Retina (tissue), 1 donor: ENCODE measurements at places on chromosomes 16 and 17.

GRCh38 chr17:77581480-77581879 is 377.0 kb upstream of the TNRC6C start:
- DNase-seq, result no peak

- no peak for DNase-seq
These were observed 257.1 kb downstream of the BCAS3 start for GRCh38 chr17:60934723-60935122.

DNA sequence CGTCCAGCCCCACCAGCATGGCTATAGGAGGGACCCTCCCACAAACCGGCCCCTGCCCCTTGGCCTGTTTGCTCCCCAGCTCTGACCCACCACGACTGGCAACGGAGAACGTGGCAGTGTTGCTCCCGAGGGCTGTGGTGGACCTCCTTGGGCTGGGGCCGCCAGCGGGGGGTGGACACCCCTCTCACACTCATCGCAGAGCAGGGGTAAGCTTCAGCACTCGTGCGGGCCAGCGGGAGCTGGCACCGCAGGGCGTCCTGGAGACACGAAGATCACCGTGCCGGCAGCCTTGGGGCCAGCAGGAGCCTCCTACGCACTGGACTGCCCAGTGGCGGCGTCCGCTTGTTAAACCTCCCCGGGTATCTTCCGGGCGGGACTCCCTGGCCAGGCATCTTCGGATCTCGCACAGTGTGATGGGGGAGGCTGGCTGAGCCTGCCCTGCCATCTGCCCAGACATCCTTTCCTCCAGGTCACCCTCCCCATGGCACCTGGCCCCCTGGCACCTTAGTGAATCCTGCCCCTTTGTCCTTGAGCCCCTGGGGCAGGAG is 53.5 kb downstream of the ABR start:
- no peak for DNase-seq

DNA sequence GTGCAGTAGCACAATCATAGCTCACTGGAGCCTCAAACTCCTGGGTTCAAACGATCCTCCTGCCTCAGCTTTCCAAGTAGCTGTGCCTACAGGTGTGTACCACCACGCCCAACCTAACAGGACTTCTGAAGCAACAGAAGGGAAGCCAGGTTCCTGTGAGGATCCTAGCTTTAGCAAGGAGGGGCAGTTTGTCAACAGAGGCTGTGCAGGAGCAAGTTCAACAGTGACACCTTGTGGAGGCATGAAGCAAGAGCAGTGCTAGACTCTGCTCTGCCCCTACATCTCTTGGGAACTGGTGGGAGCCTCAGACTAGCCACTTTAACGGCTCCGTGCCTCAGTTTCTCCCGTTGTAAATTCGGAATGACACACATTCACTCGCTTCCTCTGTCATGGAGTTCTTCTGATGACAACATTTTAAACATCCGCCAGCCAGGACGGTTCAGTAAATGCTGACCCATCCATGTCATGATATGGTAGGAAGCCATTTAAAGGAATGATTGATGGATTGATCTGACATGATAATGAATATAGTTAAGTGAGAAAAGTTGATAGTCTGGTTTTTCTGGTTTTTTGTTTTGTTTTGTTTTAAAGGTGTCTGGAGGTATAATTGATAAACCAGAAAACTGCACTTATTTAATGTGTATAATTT is 218.7 kb downstream of the MRTFB start:
- DNase-seq, result no peak

- DNase-seq, result no peak
These were observed 85.0 kb upstream of the RPL38 start for GRCh38 chr17:74118504-74118903.

- no peak for DNase-seq
These were observed 23.1 kb downstream of the MSI2 start for GRCh38 chr17:57279432-57279831.

DNA sequence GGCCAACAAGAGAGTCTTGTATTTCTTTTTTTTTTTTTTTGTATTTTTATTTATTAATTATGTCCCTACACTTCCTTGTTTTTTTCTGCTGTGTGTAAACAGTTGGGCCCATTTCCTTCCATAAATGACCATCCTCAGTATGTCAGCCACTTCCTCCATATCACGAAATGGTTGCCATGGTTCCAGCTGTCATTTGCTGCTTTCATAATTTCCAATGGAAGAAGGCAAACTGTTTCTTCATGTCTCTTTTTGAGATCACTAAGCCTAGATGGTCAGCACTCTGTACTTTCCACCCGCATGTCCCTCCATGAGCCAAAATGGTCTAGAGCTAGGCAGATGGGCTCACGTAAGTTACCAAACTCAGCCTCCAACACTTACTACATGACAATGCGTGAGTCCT is 133.5 kb upstream of the FOXF1 start:
- no peak for DNase-seq

GRCh38 chr17:66549311-66549704 is 246.9 kb downstream of the PRKCA start:
- DNase-seq, result no peak

- DNase-seq, result no peak
These were observed 2.8 kb upstream of the PRRT2 start for GRCh38 chr16:29809031-29809747.

DNA sequence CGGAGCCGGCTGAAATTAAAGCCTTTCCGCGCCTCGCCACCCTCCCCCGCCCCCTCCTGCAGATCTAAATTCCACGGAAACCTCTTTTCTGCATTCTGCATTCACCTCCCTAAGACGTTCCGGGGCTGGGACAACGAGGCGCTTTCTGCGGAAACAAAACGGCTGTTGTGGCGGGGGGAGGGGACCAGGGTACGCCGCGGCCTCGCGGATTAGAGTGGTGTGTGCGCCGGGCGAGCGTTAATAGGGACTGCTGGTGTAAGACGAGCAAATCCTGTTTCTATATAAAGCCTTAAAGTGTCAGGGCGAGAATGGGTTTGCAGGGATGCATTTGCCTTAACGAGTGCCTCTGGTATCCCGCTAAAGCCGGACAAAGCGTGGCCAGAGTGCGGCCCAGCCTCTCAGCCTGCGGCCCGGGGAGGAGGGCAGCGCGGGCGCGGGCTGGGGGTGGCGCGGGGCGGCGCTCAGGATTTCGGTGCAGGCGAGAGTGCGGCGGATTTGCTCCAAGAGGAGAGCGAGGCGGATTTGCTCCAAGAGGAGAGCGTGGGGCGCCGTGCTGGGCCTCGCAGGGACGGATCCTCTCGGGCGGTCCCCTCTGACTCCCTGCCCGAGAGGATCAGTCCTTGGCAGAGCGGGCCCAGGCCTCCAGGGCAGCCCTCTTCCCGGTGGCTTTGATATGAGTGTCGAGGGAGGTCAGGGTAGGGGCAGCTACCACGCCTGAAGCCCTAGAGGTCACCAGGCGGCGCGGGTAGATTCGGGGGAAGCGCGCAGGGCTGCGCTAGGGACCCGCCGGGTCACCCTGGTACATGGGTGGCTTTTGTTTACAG is 5.1 kb downstream of the BAHCC1 start:
- peak; percentile 80 for DNase-seq

DNA sequence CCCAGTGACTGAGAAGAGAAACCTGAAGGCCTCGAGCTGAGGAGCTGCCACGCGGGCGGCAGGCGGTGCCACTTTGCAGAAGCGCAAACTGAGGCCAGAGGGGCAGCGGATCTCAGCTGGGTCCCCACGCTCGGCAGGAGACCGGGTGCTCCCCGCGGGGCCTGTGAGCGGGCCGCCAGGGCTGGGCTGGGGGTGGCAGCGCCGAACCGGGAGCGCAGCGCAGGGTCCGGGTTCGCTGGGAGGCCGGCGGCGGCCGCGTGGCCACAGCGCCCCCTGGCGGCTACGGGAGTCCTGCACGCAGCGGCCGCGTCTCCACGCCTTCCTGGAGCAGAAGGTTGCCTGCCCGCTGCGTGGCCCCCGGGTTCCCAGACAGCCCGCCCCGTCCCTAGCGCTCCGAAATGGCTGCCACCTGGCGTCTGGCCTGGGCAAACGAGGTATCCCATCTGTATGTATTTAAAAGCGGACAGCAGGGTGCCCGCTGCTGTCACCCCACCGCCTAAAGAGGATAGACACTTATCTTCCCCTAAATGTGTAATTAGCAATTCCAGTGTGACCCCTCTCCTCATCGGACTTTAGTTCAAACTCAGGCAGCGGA is 96.1 kb upstream of the CDH5 start:
- DNase-seq, result peak; percentile 95

DNA sequence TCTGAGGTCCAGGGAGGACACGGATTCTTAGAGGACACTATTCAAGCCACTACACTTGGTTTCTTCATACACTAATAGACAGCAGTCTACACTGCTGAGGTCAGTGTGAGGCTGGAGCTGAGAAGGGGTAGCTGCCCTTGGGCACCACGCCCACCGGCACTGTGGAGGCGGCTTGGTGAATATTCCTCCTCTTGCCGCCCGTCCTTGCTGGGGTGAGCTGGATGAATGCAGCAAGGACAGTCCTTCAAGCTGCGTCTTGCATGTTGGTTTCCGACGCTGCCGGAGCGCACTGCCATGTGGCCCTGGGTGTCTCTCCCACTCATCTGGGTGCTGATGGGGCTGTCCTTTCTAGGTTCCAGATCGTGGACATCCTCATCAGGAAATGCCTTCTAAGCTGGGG is 2.6 kb downstream of the ZNF205 start:
- DNase-seq, result no peak

GRCh38 chr17:65163990-65164495 is 26.9 kb downstream of the RGS9 start:
- no peak for DNase-seq

DNA sequence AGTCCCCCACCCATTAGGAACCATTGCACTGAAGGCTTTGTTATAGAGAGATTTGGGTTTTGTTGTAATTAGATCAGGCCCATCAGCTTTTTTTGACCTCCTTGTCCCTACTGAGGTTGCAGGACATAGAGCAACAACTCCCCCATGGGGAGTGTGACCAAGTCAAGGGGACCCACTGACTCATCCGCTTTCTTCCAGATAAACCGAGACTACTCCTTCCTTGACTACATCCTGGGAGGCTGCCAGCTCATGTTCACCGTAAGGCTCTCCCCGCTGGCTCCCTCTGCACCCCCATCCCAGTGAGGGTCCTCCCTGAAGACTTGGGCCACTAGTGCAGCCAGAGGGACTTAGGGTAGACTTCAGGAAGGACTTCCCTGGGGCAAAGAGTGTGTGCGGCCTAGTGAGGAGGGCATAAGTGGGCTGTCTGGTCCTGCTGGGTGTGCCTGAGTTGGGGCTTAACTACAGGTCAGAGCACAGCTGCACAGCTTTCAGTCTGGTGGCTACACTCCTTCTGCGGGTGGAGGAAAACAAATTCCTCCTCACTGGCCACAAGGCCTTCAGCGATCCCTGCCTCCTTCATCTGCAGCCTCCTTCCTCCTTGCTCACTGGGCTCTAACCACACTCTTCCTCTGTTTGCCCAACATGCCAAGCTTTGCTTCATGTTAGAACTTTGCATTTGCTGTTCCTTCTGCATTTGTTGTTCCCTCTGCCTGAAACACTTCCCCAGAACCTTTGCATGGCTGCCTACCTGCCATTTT is 31.0 kb downstream of the CPNE2 start:
- DNase-seq, result no peak

- DNase-seq, result no peak
These were observed 39.9 kb downstream of the UBE2G1 start for GRCh38 chr17:4326608-4327007.

GRCh38 chr17:2904135-2904534 is 107.9 kb downstream of the RAP1GAP2 start:
- DNase-seq, result peak; percentile 78

DNA sequence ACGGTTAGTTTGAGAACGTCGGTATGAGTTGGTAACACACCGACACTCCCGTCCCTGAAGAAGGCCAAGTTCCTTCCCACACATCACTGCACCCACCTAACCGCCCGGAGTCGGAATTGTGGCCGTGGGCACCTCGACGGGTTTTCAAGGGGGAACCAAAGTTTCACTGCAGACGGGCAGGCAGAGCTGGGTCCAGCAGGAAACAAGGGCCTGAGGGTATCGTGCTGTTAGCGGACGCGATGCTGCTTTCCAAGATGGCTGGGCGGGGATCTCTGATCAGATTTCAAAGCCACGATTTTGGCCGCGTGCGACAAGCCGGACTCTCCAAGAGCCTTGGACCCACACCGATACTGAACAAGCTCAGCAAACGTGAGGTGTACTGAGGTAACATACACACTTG is 82.3 kb upstream of the DOC2B start:
- no peak for DNase-seq

DNA sequence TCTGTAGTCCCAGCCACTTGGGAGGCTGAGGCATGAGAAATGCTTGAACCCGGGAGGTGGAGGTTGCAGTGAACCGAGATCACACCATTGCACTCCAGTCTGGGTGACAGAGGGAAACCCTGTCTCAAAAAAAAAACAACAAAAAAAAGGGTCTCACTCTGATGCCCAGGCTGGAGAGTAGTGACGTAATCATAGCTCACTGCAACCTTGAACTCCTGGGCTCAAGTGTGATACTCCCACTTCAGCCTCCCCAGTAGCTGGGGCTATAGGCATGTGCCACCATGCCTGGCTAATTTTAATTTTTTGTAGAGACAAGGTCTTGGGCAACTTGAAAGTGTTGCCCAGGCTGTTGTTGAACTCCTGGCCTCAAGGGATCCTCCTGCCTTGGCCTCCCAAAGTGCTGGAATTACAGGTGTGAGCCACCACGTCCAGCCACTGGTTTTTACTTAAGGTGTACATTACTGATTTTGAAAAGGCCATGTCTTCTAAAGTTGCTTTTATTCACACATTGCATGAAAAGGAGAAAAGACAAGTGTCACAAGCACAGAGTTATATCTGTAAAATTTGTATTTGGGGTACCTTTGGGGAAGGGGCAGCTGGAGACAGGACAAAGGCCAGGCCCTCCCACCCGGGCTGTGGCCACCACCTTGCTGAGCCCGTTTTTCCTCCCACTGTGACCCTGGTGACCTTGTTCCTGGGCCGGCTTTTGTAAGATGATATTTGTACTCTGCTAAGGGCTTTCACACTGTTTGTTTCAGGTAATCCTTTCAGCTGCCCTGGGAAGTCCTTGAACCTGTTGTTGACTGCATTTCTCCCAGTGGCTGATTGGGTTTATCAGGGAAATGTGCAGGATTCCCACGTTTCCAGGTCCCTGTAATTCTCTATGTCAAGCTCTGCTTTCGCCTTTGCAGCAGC is 11.5 kb downstream of the GPT2 start:
- no peak for DNase-seq

DNA sequence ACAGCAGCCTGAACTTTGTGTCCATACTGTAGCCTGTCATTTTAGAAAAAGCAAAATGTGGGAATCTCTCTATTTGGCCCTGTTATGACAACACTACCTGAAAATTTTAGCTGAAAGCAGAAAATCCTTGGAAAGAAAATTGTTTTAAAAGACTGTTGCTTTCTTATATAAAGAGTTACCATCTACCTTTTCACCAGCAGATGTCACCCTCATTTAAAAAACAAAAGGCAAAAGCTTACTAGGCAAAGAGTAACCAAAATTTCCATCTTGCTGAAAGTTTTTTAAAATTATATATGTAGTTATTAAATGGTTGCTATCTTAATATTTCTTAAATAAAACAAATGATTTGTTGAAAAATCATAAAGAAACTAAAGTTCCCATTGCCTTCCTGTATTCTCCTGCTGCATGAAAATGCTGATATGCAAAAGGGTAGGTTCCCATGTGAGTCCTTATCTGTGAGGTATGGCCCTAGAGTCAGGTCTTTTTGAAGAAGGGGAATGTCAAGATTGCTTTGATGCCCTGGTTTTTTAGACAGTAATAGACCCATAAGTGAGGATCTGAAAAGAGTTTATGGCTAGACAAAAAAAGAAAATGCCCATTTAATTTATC is 61.0 kb downstream of the TNRC6C start:
- DNase-seq, result no peak
